Stimulated activated CD8-positive, alpha-beta memory T cell treated with anti-CD3 and anti-CD28 coated beads, Interleukin-7, amount 100 ng/mL, for 1 hour (primary cell): ENCODE measurements at places on chromosomes 11 and 22.

DNA sequence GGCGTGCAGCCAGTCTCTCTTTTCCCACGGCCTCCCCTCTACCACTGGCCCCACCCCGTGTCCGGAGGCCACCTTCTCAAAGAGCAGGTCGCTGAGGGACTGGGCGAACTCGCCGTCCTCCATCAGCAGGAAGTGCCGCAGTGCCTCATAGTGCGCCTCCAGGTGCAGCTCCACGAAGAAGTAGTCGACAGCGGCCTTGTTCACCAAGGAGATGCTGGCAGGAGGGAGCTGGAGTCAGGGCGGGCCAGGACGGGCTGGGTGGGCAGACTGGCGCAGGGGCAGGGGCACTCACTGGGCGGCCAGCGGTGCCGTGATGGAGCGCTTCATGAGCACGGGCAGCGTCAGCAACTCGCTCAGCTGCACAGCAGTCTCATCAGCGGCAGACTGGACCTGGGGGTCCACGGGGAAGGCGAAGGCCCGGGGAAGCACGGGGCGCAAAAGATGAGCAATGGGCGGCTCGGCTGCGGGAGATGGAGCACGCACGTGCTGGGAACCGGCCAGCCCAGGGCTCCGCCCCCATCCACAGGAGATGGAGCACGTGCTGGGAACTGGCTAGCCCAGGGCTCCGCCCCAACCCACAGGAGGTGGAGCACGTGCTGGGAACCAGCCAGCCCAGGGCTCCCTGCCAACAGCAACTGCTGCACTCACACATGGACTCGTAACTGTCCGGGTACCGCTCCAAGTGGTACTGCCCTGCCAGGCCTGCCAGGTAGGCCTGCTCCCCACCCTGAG, 18.4 kb downstream of the SELENOO start:
- no peak for DNase-seq

DNA sequence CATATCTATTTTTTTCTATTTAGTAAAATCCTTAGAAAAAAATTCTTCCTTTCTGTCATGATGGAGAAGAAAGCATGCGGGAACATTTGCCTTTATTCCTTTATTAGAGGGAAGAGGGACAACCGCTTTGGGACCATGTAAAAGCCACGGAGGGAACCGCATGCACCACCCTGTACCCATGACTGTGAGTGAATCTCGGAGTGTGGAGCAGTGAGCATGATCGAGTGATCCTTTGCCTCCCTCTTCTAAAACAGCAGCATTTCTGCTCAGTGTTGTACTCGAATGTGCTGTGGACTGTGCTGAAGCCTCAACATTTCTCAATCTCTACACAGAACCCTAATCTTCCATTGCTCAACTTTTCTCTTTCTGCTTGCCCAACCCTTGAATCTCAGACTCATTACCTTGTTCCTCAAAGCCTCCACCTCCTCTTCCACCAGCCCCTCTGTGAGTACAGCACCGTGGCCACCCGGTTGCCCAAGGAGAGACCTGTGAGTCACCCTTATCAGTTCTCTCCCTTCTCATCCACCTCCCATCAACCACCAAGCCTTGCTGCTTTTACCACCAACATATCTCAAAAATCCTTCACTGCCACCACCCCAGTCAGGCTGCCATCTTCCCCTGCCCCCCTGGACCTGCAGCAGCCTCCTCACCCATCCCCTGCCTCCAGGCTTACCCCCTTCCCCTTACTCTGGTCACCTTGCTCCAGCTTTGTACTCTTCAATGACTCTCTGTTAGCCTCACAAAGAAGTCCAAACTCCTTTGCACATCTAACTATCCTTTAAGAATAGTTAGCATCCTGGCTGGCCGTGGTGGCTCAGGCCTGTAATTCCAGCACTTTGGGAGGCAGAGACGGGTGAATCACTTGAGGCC, 103.1 kb downstream of the NAT10 start:
- DNase-seq, result no peak

DNA sequence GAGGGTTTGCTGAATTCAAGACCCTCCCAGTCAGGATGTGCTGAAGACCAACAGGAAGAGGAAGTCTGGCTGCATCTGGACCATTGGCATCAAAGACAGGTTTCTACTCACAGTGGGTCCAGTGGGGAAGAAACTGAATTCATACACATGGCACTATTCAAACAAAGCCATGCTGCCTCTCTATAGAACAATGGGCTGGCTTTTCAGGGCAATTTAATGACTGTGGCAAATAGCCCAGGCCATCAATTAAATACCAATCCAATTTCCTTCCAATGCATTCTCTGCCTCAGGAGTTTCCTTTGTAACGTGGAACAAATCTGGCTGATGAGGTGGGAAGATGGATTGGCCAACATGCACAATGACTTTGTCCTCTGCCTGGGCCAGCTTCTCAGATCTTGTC, 98.6 kb downstream of the SEZ6L start:
- no peak for DNase-seq

DNA sequence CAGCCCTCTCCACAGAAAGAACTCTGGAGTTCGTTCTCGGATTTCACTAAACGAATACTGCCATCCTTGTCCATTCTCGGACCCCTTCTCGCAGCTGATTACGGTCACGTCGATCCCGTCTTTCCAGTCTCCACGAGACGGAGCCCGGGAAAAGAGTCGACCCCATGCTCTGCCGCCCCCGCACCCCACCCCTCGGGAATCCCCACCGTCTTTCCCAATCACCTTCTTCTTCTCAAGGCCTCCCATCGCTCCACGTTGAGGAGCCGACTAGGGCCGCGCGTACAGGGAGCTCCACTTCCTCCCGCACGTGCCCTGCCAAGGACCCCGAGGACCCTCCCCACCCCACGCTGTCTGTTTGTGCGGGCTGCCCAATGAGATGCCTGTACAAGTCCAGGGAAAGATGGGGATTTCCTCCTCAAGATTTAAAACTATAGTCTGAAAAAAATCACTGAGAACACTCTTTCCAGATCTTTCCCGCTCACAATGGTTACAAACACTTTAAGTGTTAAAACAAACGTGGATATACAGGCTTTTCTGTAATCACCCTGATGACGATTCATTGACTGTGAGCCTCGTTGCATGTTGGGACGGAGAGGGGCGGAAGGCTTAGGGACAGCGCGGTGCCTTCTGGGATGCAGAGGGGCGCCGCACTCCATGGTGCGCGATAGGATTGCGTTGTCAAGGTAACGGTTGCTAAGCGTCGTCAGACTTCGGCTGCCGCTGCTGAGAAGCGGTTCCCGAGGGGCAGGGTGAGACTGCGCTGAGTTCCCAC, at the start of gene PES1:
Gene PES1, minus strand, starts transcription at position 323 of the 772 bp plus-strand sequence. Its CDS starts 77 bp downstream, at position 246.
- DNase-seq, result peak; percentile 89

GRCh38 chr11:16191868-16192240, 164.5 kb downstream of the SOX6 start:
- DNase-seq, result no peak

GRCh38 chr22:24437741-24438328, 10.4 kb downstream of the ADORA2A start:
- no peak for DNase-seq

DNA sequence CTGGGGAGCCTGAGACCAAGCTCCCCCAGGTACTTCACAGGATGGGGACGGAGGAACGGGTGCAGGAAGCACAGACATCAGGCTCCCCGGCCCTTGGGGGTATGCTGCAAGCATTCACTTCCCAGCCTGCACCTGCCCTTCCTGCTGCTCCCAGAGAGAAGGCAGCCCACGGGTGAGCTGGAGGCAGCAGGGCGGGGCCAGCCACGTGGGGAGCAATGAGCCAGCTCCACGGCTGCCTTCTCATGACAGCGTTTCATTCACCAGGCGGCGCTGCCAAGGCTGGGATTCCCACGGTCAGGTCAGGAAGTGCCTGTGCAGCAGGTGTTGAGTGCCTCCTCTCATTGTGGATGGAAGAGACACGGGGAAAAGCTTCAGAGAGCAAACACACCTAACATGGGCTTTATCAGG, 14.5 kb upstream of the PHLDA2 start:
- DNase-seq, result no peak

- no peak for DNase-seq
These were observed 209.6 kb downstream of the BUD13 start for GRCh38 chr11:116563028-116563711.

DNA sequence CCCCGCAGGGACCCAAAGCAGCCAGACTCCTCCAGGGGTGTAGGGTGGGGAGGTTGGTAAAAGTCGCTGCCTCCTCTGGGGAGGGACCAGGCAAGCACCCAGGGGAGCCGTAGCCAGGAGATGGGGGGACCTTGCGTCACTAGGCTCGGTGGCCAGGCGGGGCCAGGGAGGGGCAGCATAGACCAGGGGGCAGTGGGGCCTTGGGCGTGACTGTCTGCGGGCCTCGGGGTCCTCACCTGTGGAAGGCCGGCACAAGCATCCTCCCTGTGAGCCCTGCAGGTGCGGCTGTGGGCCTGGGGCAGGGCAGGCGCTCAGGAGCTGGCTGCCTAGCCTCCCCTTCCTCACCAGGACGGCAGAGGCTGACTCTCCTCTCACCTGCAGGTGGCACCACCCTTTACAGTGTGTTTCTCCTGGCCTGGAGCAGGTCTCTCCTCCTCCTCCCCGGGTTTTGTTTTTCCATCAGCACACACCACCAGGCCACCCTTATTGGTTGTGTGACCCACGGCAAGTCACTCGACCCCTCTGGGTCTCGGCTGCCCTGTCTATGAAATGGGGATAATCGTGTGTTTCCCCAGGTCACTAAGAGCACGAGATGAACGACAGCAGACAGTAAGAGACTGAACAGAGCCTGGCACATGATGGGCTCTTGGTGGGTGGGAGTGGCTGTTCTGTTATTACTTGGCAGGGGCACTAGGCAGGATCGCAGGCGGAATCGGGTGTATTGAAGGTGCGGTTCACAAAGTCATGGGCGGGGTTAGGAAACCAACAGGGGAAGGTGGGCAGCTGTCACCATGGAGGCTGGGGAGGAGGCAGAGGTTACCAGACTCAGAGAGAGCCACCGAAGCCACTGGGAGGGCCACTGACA, 52.7 kb downstream of the FLRT1 start:
- no peak for DNase-seq

DNA sequence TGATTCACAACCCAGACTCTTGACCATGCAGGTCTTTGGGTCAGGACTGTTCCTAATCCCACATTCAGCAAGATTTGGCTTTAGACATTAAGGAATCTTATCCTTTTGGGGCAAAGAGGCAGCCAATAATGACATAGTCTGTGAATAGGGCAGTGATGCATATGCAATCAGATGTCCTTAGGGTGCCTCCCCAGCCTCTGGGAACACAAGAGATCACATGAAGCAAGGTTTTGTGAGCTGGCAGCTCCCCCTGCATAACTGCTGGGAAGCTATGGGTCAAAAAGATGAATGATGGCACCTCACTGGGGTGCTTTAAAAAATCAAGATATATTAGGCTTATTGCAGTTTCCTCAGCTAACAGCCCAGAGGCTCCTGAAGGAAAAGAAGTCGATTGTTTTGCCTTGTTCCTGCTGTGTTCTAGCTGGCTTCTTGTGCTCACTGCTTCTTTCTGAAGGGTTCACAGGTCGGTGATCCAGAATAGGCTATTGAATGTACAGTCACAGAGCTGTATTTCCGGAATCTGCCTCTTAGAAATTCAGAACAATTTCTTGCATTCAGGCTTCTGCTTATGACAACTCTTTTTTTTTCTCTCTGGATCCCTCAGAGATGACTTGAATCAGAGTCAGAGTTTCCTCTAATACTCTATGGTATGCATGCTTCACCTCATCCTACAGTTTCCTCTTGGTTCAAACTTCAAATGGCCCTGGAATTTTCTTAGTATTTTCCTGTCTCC, 31.7 kb downstream of the INSC start:
- no peak for DNase-seq

- no peak for DNase-seq
These were observed 75.7 kb downstream of the SCUBE1 start for GRCh38 chr22:43267332-43267980.

GRCh38 chr11:23865341-23865975, 631.4 kb upstream of the LUZP2 start:
- DNase-seq, result no peak

GRCh38 chr11:63666874-63667273, 4.3 kb downstream of the ATL3 start:
- DNase-seq, result no peak

GRCh38 chr11:119607726-119608125, 121.3 kb downstream of the NECTIN1 start:
- DNase-seq, result no peak

GRCh38 chr11:63986932-63987513, 785 bp downstream of the OTUB1 start:
- no peak for DNase-seq

GRCh38 chr11:48101958-48102357, 114.7 kb upstream of the OR4B1 start:
- no peak for DNase-seq

- DNase-seq, result no peak
These were observed at the start of gene P2RY2 for GRCh38 chr11:73218106-73218829. Gene P2RY2 (plus strand): TSS chr11:73218281. CDS start chr11:73234160, 15,879 bp downstream.

DNA sequence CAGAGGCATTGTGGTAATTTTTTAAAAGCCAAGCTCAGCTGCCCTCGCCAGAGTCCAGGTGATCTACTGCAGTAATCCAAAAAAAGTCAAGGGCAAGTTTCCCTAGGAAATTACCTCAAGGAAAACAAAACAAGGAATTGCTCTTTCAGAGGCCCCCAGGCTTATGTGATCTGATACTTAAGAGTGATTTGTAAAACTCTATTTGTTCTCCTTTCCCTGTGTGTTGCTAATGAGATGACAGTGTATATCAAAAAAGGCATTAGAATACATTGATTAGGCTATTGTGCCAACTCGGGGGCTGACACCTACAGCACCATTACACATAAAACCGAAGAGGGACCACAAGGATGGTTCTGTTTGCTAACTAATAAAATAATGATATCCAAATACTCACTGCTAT, 44.5 kb upstream of the CHRM4 start:
- DNase-seq, result no peak

DNA sequence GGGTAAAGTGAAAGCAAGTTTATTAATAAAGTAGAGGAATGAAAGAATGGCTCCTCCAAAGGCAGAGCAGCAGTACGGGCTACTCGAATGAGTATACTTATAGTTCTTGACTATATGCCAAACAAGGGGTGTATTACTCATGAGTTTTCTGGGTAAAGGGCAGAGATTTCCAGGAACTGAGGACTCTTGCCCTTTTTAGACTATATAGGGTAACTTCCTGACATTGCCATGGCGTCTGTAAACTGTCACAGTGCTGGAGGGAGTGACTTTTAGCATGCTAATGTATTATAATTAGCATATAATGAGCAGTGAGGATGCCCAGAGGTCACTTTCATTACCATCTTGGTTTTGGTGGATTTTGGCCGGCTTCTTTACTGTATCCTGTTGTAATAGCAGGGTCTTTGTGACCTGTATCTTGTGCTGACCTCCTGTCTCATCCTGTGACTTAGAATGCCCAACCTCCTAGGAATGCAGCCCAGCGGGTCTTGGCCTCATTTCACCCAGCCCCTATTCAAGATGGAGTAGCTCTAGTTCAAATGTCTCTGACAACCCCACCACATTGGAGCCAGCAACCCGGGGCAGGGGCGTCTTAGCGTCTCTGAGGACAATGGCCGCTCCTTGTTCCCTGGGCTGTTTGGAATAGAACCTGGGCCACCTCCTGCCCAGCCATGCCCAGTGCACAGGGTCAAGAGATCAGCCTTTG, 34.9 kb upstream of the CD82 start:
- DNase-seq, result no peak
